ENCODE measurements at places on chromosomes 2 and 18. TPM values are rescaled to one million over a fixed set of nuclear protein-coding genes. Genes with fewer than 3 reads are reported as not detected.

FAM237A gene
- total RNA-seq, result not detected

UGT1A6 gene
- total RNA-seq, result not detected

KIF1A gene
- total RNA-seq, result under 0.01 TPM

ERICH2 gene
- not detected for total RNA-seq

TRIM54 gene
- total RNA-seq, result 0.51 TPM

DNA sequence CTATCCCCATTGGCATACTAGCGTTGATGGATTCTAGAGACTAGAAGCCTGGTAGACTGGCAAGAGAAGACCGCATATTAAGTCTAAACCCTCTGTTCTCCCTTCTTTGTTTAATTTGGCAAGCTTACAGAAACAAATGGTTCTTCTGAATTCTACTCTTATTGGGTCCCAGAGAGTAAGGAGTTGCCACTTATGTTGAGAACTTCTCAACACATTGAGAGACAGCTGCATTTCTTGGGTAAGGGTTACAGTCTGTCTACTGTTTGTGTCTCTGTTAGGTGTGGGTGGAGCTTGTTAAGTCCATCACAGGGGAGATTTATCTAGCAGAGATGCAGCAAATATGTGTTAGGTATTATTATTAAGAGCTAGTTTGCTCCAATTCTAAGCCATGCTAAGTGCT, 435.8 kb upstream of the MEIS1 start:
- no peak for DNase-seq

GRCh38 chr18:3603421-3604234, 153.7 kb downstream of the TGIF1 start:
- DNase-seq, result peak; percentile 97

DNA sequence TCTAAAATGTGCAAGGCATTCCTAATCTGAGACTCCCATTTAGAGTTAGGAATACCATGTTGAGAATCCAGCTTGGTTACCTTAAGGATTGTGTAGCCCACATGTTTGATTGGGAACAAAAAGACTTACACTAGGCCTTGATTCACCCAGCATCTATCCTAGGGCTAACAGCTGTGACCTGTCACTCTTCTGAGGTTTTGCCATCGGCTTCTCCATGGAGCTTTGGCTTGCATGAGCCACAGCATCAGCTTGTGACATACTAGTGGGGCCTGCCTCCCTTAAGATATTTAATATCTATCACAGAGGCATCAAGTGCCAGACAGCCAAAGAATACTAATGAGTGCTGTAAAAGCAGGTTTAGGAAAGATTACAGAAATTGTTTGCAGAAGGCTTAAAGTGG, 241.3 kb upstream of the UBE2E3 start:
- no peak for DNase-seq

GRCh38 chr18:52341608-52342381, 1.8 kb downstream of the DCC start:
- DNase-seq, result no peak

DNA sequence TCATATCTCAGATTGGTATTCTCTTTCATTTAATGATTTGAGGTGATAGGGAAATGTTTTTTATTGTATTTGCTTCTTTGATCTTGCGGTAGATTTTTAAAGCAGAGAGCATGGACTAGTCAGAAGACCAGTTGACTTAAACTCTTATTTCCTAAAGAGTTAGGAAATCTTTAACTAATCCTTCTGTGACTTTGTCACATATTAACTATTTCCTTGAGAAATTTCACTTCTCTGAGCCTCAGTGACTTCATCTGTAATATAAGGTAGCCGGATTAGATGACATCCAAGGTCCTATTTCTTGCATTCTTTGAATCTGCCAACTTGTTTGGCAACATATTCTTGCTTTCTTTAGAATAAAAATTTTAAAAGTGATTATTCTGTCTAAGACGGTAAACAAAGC, 55.6 kb downstream of the MTX2 start:
- no peak for DNase-seq

DNA sequence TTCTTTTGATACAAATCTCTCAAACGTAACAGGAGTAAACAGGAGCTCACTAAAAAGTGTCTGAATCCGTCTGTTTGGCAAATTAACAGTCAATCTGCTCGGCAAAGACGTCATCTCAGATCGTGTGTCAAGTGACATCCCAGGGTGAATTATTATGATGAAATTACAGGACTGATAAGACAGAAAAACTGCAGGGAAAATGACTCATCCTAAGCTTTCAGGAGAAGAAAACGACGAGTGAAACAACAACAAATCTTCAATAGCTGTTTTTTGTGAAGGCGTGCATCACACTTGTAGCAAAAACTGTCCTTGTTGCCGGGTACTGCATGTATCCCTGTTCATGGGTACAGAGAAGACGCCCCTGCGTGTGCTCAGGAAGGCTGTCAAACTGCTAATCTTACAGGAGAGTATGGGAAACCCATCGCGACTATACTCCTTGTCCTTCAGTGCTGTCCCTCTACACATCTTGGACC, 24.9 kb downstream of the EPB41L3 start:
- DNase-seq, result peak; percentile 66

- DNase-seq, result no peak
Observed at GRCh38 chr18:52657043-52657805, 317.2 kb downstream of the DCC start.

Data from dermis microvascular lymphatic vessel endothelial cell (primary cell).